Cardiac muscle cell (in vitro differentiated cells and primary cell): ENCODE measurements at places on chromosomes 3 and 15.

- no peaks in the 10 kb centered on the region for H3K36me3 ChIP-seq
- no peak overlapping the region for H3K27ac ChIP-seq
- H3K4me3 ChIP-seq = no peak overlapping the region
- no peaks in the 10 kb centered on the region for H3K27me3 ChIP-seq
Measured at GRCh38 chr3:38601956-38602550, 47.4 kb downstream of the SCN5A start.

DNA sequence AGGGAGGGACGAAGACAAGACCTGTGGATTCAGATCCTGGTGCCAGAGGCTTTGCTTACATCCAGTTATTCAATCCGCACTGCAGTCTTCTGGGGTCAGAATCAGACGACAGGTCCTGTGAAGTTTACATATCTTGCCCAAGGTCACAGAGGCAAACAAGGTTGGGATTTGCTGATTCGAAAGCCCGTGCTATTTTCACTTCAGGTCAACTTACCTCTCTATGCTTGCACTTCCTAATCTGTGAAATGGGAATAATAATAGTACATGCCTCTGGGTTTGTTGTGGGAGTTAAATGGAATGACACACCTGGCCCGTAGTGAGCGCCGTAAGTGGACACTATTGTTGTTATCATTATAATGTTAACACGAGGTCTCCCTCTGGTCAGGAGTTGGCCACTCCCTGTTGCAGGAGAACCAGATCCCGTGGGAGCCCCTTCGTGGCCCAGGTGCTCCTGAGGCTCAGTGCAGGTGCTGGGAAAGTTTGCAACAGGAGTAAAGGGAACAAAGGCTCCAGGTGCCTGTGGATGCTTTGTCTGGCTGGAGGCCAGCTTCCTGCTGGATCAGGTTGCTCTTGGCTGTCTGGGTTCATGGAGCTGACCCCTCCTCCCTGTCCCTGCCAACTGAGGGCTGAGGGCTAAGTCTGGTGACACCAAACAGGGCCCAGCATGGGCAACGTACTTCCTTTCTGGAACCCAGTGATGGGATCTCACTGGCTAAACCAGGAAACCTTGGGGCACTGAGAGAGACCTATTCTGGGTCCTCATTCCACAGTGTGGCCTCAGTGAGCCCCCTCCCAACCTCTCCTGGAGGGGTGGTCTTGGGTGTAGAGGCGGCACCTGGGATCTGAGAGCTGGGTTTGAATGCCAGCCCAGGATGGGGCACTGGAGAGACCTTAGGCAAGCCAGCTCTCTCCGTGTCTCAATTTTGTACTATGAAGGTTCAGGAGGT lies 40.1 kb upstream of the SEMA4B start:
- no peaks in the 10 kb centered on the region for H3K36me3 ChIP-seq
- H3K4me1 ChIP-seq = peaks cover 8% of the 10 kb centered on the region
- H3K4me3 ChIP-seq = no peak overlapping the region
- H3K27me3 ChIP-seq = no peaks in the 10 kb centered on the region
- no peak overlapping the region for H3K27ac ChIP-seq

DNA sequence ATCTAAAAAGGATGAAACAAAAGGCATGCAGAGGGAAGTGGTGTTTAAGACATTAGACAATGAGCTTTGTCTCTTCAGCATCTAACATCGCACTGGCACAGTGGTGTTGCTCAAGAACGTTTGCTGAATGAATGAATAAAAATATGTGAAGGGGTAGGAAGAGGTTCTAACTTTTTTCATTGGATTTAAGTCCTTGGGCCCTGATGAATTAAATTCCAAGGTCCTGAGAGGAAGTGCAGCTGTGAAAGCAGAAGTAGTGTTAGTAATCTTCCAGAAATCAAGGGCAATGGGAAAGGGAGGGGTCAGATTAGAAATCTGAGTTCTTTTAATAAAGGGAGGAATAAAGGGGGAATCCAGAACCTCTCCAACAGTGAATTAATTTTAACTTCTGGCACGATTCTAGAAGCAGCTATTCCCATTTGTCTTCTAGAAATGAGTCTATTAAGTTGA lies 29.6 kb downstream of the TLNRD1 start:
- no peak overlapping the region for H3K4me3 ChIP-seq
- no peak overlapping the region for H3K27ac ChIP-seq
- H3K36me3 ChIP-seq = no peaks in the 10 kb centered on the region
- peaks cover 3% of the 10 kb centered on the region for H3K27me3 ChIP-seq
- no peaks in the 10 kb centered on the region for H3K4me1 ChIP-seq

DNA sequence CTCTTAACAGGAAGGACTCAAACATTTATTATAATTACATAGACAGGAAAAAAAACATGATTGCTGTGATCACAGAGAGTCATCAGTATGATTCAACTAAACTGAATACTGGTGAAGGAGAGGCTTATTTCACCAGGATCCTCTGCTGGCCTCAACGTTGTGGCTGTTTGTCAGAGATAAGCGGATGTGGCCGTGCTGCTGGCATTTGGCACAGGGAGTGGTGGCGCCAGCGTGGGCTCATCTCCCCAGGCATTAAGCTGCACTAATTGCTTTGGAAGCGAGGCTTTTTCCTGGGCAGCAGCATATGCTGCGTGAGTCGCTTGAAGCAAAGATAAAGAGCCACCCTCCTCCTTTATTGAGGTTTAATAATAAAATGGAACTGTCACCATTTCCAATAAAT lies 306.7 kb downstream of the LRTM1 start:
- H3K27ac ChIP-seq = no peak overlapping the region
- no peaks in the 10 kb centered on the region for H3K27me3 ChIP-seq
- DNase-seq = no peak
- no peaks in the 10 kb centered on the region for H3K4me1 ChIP-seq

DNA sequence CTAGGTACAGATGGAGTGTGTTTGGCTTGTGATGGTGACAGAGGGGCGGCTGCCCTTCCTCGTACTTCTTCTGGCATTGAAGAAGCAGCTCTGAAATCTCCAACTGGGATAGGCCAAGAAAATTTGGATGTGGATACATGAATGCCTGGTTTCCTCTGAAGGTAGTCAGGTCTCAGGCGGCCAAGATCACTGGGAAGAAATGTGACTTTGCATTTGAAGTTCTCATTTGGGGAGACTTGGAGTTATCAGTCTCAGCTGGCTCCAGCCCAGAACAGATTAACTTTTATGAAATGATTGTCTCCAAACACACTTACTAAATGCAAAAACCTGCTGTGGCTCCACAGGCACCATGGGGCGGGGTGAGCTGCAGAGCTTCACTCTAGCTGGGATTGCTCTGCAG lies 215.9 kb downstream of the THSD4 start:
- no peaks in the 10 kb centered on the region for H3K36me3 ChIP-seq
- no peaks in the 10 kb centered on the region for H3K4me1 ChIP-seq
- H3K27ac ChIP-seq = no peak overlapping the region

GRCh38 chr3:178538056-178538455 lies 1.8 kb downstream of the KCNMB2 start:
- no peaks in the 10 kb centered on the region for H3K27me3 ChIP-seq
- DNase-seq = no peak
- no peak overlapping the region for H3K4me3 ChIP-seq
- no peak overlapping the region for H3K27ac ChIP-seq

GRCh38 chr3:81744366-81744765 lies 17.1 kb downstream of the GBE1 start:
- DNase-seq = peak; percentile 31
- peaks cover 18% of the 10 kb centered on the region for H3K4me1 ChIP-seq
- no peaks in the 10 kb centered on the region for H3K27me3 ChIP-seq
- H3K36me3 ChIP-seq = no peaks in the 10 kb centered on the region

DNA sequence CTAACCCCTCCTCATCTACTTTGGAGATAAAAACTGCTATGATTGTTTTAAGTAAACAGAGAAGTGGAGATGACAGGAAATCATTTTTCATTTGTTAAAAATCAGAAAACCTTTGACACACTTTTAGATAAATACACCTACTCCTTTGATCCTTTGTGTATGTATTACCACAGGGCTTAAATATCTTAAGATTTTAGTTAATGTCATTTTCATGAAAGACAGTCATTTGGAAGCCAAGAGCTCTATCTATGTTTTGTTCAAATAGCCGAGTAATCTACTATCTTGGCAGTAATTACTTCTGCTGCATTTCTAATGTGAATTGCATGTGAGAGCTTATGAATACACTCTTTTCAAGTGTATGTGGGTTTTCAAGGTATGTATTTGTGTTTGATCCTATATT lies 2.0 kb downstream of the ARPP21 start:
- no peaks in the 10 kb centered on the region for H3K36me3 ChIP-seq
- H3K27me3 ChIP-seq = peaks cover 81% of the 10 kb centered on the region
- peaks cover 3% of the 10 kb centered on the region for H3K4me1 ChIP-seq
- no peak overlapping the region for H3K27ac ChIP-seq
- DNase-seq = no peak

DNA sequence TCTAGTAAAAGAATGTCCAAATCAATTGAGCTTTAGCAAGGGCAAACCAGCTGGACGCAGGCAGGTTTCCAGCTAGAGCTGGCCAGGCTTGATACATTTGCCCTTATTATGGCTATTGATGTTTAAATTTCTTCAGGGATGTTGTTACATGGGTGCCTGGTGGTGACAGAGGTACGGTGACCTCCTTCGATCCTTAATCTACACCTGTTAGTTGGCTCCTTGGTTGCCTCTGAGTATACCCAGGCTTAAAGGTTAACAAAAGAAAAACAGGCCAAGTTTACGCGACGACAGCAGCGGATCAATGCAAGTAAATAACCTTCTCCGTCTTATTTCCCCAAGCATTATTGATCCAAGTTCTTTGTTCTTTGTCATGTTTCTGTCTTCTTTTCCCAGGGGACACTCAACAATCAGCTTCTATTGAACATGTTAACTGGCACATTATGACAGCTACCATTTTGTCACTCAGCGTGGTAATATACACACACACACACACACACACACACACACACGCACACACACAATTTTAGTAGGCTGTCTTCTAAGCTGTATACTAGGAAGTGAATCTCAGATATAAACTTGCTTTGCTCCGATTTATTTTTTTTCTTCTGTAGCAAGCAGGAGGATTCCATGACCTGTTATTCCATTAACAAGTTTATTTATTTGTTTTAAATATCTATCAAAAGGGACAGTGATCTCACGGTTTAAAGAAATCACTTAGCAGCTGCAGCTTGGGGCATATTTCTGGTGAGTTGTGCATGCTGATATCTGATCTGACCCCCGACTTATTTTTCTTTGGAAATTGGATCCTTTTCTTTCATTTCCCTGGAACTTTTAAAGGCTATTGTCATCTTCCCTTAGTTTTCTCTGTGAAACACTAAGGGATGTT lies 844.7 kb downstream of the MCTP2 start:
- no peak overlapping the region for H3K27ac ChIP-seq
- no peak for DNase-seq
- H3K27me3 ChIP-seq = no peaks in the 10 kb centered on the region
- H3K4me1 ChIP-seq = no peaks in the 10 kb centered on the region
- H3K4me3 ChIP-seq = no peak overlapping the region
- no peaks in the 10 kb centered on the region for H3K36me3 ChIP-seq
